ENCODE measurements at places on chromosomes 2 and 18.

DNA sequence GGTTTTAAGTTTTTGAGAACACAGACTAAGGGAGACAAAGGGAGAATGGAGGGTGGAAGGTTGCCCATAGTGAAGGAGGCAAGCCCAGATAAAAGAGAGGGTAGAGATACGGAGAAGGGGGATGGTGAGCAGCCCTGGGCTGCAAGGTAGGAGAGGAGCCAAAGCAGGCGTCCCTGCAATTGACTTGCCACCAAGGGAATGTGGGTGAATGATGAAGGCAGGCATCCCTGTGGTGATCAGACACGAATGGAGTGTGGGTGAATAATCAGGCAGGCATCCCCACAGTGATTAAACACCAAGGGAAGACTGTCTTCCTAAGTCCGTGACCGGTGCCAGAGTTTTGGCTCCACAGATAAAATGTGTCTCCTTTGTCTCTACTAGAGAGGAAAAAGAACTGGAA lies 16.5 kb upstream of the ALPK2 start:
- DNase-seq = no peak

DNA sequence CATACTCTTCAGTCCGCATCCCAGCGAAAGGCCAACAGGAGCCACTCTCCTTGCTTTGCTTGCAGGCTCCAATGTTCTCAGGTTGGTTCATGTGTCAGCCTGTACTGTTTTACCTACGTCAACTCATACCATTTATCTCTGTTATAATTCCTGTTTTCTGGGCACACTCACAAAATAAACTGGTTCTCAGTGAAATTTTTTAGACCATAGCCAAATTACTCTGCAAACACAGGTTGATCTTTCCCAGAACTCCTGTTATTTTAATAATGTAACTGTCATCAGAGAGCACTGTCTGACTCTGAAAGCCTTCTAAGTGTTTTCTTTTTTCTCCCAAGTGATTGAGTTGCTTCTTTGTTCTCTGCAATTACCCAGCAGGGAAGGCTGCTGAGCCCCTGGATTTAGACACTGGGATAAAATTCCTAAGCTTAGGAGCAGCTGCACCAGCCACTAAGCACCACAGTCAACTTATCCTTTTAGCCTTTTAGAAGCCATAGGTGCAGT lies 111.6 kb upstream of the PIEZO2 start:
- no peak for DNase-seq

GRCh38 chr18:75450906-75451305 lies 23.4 kb upstream of the SMIM21 start:
- no peak for DNase-seq

DNA sequence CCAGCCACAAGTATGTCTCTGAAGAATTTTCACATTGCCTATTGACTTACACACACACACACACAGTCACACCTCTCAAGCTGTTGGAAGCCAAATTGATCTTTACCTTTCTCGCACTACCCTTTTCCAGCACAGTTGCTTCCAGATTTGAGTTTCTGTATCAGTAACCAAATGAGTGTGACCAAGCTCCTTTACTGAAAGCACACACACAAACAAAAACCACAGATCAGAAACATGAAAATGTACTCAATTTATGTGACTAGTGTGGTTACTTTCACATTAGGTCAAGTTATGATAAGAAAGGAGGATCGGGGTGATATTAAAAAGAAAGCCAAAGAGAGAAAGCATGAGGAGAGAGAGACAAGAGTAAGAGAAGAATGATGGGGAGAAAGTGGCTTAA lies 993.9 kb upstream of the POU3F3 start:
- DNase-seq = no peak

GRCh38 chr2:235836491-235836911 lies 331.7 kb downstream of the GBX2 start:
- peak; percentile 24 for DNase-seq

- DNase-seq = no peak
Measured at GRCh38 chr2:134146161-134146560, 107.7 kb upstream of the MGAT5 start.

DNA sequence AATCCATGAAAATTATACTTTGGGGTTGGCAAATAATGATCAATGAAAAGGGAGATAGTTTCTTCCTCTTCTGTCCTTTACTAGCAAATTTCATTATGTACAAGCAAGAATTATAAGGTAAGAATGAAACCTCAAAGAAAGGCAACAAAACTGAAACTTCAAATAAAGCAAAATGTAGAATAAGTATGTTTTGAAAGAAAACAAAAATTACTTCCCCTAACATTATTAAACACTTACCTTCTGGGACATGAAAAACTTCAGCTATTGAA lies 29.4 kb downstream of the THADA start:
- no peak for DNase-seq

DNA sequence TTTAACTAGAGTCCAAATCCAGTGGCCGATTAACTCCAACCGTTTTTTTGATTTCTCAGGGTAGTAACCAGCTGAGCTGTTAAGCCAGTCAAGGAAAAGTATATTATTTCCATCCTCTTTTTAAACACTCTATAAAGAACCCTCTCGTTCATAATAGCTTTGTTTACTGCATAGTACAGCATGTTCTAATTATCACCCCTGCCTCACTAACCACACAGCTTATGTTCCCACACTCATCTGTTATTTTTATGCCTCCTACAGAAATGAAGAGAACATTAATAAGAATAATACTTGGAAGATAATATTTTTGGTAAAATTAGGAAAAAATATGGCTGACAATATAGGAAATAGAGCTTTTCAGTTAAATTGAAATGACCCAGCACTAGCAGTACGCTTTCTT lies 2132.8 kb upstream of the CELF4 start:
- DNase-seq = no peak

DNA sequence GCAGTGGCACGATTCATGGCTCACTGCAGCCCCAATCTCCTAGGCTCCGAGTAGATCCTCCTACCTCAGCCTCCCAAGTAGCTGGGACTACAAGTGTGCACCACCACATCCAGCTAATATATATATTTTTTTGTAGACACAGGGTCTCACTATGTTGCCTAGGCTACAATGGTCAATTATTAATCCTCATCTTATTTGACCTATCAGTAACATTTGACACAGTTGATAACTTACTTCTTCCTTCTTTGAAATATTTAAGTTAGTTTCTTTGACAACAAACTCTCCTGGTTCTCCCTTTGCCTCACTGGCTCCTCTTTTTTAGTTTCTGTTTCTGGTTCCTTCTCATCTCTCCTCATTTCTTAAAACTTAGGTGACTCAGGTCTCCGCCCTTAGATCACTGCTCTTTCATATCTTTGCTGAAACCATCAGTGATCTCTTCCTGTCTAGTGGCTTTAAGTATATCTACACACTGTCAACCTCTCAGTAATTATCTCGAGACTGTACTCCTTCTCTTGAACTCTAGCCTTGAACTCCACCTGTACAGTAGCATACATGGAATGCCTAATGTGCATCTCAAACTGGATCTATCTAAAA lies 11.5 kb downstream of the PGAP1 start:
- DNase-seq = no peak

GRCh38 chr2:148244593-148245292 lies 223.9 kb downstream of the MBD5 start:
- DNase-seq = no peak

GRCh38 chr18:35026407-35027061 lies 14.7 kb upstream of the MAPRE2 start:
- DNase-seq = no peak

DNA sequence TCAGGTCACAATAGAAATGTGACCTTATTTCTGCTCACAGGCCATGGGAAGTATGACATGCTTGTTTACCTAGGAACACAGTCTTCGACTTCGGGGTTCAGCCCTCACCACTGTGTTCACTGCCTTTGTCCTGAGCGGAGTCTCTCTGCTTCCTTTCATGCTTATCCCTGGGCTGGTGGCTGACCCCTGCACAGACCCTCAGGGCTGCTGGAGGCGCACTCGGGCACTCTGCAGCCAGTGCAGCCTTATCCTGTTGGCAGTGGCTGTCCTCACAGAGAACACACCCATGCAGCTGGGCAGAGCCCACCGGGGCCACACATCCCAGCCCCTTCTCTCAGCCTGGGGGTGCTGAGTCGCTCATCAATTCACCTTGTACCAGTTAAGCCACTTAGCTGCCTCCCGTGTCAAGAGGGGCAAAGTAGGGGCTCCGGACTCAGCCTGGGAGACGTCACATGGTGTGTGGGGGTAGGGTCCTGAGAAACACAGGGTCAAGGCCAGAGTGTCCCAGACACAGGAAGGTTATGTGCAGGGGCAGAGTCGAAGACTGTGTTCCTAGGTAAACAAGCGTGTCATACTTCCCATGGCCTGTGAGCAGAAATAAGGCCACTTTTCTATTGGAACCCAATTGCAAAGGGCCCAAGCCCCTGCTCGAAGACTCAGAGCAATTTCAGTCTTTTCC lies 107.5 kb downstream of the FAM210A start:
- DNase-seq = no peak

GRCh38 chr2:85534881-85535280 lies 4.1 kb upstream of the MAT2A start:
- no peak for DNase-seq

GRCh38 chr2:190441564-190441963 lies 33.4 kb downstream of the MFSD6 start:
- no peak for DNase-seq

DNA sequence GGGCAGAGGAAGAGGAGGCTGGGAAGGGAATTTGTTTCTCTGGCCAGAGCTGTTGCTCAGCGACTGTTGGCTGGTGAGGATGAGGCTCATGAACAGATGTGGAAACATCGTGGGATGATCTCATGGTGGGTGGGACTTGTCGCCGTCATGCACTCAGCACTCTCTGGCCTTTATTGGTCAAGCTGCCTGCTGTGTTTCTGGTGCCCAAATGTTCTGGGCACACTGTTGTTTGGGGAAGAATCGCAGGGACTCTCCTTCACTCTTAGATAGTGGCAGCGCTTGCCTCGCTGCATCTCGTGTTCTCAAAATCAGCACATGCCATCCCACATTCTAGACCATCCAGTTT lies 145.6 kb downstream of the AGAP1 start:
- no peak for DNase-seq

DNA sequence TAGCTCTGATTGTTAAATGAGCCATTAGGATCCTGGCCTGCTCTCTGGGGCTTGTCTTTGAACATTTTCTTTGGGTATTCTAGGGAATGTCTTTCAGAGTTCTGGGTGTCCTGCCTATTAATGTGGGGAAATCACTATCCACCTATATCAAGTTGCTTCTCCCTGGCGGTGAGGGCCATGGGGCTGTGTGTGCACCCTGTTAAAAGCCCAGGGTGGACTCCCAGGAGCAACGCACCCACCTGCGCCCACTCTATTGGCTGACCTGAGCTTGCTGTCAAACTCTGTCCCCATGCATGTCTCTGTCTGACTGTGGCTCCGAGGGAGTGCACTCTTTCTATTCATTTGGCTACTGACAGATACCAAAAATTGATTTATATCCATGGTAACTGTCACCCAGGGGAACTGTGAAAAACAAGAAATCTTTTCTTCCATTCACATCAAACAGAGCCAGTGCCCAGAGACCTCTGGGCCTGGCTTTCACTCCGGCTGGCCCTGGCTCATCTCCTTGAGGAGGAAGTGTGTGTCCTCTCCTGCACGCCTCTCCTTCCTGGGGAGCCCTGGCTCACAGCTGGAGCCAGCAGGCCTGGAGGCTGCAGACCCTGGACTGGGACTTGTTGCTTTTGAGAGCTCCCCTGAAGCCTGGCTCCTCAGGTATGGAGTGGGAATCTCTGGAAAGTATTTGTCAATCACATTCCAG lies 10.5 kb upstream of the TOGARAM2 start:
- no peak for DNase-seq

GRCh38 chr18:57009844-57010243 lies 137.0 kb upstream of the BOD1L2 start:
- DNase-seq = no peak

DNA sequence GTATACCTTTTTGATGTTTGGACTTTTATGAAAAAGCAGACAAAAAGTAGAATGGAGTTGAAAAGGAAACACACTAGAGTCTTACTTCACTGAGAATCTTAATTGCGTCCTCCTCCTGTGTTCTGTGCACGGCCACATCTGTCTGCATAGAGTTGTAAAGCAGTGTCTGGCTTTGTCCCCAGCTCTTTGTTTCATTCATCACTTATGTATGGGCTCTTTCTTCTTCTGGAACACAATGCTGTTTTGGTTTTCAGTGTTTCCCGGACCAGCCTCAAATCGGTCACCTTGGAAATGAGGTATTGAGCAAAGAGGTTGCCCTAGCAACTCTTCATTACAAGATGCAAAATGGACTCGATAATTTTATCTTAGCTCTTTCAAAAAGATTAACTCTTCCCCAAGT lies 104.3 kb upstream of the CNGA3 start:
- no peak for DNase-seq

DNA sequence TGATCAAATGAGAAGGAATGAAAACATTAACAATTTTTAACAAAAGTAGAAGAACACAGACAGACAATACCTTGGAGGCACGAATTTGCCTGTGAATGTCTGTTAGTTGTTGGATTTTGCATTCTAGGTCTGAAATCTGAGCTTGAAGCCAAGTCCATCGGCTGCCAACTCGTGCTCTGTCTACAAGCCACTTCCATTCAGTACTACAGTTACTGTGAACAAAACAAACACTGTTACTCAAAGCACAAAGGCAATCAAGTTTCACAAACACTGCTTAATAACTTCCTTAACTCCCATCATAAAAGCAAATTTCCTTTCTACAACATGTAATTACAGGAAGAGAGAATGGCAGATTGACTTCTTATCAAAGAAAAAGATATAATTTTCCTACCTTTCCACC lies 42.2 kb downstream of the KANSL1L start:
- DNase-seq = no peak

DNA sequence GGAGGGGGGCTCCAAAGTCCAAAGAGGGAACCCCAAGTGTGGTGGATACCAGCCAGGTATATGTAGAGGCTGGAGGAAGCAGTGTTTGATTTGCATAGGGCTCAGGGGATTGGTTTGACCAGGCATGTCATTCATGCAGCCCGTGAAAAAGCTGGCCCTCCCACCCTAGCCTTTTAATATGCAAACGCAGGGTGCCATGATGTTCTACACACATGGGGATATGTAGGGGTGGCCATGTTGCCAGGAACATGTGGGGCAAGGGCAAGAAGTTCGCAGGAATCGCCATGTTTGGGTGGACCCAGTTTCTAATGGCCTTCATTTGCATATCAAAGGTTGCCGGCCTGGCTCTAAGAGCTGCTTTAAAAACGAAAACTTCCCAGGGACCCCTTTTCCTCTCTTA lies 33.6 kb downstream of the B3GNT7 start:
- DNase-seq = no peak

GRCh38 chr2:226273440-226273839 lies 526.2 kb downstream of the IRS1 start:
- no peak for DNase-seq

GRCh38 chr2:72979896-72980295 lies 62.6 kb downstream of the EMX1 start:
- DNase-seq = no peak

DNA sequence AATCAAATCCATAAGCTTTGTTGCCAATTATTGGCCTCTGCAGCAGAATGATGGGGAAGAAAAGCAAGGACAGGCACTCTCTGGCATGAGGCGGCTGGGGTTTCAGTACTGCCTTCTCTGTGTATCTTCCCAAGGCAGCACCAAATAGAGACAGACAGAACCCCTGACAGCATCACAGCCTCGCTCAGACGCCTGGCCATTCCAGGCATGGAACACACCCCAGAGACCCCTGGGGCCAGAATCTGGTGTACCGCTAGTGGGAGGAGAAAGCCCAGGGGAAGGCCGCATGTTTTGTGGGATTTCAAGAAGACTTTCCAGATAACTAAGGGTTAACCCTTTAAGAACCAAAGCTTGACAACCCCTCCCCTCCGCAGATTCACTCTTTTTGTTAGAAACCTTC lies 282.1 kb downstream of the EN1 start:
- no peak for DNase-seq
